HTR-8/SVneo (cell line): ENCODE measurements at places on chromosomes 3 and 15.

GRCh38 chr15:83612898-83613635, 40.9 kb upstream of the ADAMTSL3 start:
- DNase-seq = no peak

GRCh38 chr3:67384016-67384415, 270.4 kb downstream of the SUCLG2 start:
- no peak for DNase-seq

DNA sequence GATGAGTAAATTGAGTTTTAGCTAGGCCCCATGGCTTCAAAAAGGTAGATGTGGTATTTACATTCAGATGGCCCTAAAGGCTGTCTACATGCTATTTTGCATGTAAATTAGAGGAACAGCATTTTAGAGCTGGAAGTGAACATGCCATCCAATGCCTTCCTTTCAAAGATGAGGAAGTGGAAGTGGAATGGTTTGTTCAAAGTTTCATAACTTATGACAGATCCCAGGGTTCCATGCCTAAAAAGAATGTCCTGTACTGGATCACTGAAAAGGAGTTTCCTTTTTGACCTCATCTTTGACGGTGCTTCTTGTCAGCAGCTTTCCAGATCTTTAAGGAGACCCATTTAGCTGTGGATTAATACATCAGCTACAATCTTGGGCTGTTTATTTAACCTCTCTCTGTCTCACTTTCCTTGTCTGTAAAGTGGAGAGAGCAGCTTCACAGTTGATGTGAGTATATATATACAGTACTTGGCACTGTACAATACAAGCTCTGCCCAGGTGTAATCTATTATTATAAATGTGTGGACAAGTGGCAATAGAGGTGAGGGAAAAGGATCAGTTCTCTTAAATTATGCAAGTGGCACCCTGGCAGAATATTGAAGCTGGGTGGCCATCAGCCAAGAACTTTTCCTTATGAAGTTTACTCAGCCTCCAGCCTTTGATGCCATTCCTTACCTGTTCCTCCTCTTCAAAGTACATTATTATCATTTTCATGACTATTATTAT, 68.7 kb upstream of the GOLGA8B start:
- DNase-seq = no peak

DNA sequence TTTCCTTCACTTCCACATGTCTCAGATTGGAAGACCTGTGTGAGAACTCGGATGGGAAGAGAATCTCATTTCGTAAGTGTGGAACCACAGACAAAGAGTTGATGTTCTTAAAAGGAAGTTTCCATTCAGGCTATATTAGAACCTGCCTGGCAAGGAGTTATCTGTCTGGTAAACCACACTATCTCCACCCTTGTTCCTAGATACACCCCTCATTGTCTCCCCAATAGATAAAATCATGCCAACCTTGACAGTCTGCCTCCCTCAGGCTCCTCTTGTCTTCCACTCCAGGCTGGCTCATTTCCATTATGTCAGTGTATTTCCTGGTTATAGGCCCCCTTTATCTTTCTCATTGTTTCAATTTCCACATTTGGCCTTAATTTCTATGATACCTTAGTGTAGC, 89.2 kb downstream of the TMEM108 start:
- no peak for DNase-seq

DNA sequence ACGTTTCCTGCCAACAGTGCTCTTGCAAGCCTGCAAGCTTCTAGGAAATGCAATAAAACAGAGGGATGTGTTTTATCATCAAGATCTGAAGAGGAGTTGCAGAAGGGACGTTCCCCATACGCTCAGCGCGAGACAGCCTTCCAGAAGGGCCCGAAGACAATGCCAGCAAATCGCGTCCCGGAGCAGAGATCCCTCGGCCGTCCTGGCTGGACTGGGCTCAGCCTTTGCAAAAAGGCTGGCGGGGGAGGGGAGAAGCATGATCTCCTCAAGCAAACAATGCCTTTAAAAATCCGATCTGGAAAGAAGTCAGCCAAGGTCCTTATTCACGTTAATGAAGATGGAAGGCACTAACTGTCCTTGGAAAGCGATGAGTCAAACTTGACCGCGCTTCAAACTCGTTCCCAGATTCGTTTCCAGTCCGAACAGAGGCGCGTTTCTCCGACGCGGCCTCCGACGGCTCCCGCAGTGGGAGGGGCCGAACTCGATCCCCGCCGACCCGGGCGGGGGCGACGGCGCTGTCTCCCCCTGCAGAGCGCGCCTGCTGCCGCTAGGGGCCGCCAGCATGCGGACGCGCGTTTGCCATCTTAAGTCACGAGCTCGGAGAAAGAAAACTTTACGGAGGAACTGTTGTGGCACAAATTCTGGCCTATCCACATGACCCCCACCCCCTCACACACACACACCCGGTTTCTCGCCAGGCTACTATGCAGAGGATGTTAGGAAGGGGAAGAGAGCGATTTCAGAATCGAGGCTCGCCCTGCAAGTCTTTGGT, 5.5 kb downstream of the BCL6 start:
- no peak for DNase-seq
